Left ventricle myocardium inferior (tissue), 1 donor: ENCODE measurements at places on chromosomes 3 and 15. TPM values are rescaled to one million over a fixed set of nuclear protein-coding genes. Genes with fewer than 3 reads are reported as not detected.

Gene STARD9
- 4.9 TPM for total RNA-seq

Gene ARPIN
- 11.4 TPM for total RNA-seq

Gene PLCB2
- total RNA-seq: 8.5 TPM

Gene GASK1A
- total RNA-seq: 1.6 TPM

Gene POLQ
- total RNA-seq: 0.38 TPM

Gene MST1R
- 1.7 TPM for total RNA-seq

Gene TNNC1
- 8,962 TPM for total RNA-seq

Gene SPATA16
- total RNA-seq: not detected

Gene SAXO2
- total RNA-seq: 2.6 TPM

Gene TAGLN3
- 0.74 TPM for total RNA-seq

Gene SERINC4
- 0.44 TPM for total RNA-seq

Gene ZNF662
- 2.7 TPM for total RNA-seq

Gene MST1
- 5.4 TPM for total RNA-seq

Gene ZIC1
- not detected for total RNA-seq

Gene HDAC11
- 34.3 TPM for total RNA-seq

Gene ACKR2
- total RNA-seq: 0.44 TPM

Gene CFAP91
- total RNA-seq: 0.44 TPM

Gene FBN1
- 45.5 TPM for total RNA-seq

Gene ARRDC4
- total RNA-seq: 11.8 TPM

Gene AGBL1
- total RNA-seq: not detected

Gene SLC12A1
- not detected for total RNA-seq

Gene SUSD5
- 0.80 TPM for total RNA-seq

Gene NBEAL2
- total RNA-seq: 12.6 TPM

Gene PAK6
- total RNA-seq: 8.2 TPM

Gene QRICH1
- total RNA-seq: 58.8 TPM

Gene LRRC3B
- total RNA-seq: 0.55 TPM
